ENCODE measurements at places on chromosomes 3 and 15.

GRCh38 chr3:32733631-32734229 lies 48.7 kb downstream of the CNOT10 start:
- DNase-seq = no peak

DNA sequence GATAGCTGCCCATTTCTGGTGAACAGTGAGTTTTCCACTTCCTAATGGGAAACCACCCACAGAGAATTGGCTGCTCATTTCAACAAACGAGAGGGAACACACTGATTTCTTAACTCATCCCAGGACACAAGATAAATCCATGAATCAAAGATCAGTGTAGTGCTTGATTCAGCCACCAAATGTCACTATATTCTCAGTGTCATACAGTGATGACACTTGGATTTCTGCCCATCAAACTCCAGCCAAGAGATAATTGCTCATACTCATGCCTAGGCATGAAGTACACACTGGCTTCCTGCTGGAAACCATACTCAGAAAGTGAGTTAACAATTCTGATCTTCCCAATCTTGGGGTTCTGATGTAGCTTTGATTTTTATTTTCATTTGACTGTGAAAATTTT lies 35.4 kb upstream of the GRM7 start:
- no peak for DNase-seq

DNA sequence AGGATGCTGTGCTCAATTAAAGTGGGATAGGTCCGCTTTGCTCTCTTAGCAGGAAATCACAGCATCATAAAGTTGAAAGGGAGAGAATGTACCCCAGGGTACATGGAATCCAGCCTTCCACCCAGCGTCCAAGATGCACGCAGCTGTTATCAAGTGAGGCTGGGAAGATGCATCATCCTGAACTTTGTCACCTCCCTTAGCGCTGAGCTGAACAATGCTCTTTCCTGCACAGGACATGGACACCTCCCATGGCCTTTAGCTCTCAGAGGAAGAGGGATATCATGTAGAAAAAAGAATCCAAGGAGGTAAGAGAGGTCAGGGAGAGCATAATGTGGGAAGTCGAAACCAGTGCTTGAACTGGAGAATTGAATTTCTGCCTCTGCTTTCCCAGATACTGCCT lies 192.8 kb downstream of the FEZF2 start:
- DNase-seq = no peak

GRCh38 chr3:133394561-133395311 lies 5.1 kb upstream of the BFSP2 start:
- DNase-seq = no peak

DNA sequence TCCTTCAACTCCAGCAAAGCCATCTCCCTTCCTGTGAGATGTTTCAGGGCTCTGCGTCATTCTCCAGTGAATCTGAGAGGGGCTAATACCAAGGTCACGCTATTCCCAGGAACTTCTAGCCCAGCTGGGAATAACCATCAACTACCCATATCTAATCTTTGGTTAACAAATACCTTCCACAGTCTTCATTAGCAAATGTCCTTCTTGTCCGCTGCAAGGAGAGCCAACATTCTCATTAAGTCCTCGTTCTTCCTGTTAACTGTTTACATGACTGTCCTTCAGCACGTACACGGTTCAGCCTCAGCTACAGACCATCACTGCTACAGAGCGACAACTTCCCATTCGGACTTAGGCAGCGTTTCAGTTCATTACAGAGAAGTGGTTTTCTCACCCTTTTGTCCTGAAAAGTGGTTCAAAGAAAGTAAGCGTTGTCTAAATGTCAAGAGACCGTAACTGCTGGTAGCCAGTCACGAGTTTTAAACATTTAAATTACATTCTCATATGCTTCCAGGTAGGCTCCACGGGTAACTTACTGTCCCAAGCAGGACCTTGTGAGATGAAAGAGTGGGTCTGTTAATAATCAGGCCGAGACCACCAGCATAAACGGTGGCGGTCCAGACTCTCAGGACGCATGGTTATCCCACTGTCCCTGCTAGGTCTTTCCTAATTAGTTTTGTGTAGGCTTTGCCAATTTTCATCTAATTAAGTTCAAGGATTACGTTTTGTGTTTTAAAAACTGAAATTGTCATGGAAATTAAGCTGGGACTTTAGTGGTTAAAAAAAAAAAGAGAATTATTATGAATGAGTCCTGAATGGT lies 63.8 kb downstream of the CHSY1 start:
- no peak for DNase-seq

DNA sequence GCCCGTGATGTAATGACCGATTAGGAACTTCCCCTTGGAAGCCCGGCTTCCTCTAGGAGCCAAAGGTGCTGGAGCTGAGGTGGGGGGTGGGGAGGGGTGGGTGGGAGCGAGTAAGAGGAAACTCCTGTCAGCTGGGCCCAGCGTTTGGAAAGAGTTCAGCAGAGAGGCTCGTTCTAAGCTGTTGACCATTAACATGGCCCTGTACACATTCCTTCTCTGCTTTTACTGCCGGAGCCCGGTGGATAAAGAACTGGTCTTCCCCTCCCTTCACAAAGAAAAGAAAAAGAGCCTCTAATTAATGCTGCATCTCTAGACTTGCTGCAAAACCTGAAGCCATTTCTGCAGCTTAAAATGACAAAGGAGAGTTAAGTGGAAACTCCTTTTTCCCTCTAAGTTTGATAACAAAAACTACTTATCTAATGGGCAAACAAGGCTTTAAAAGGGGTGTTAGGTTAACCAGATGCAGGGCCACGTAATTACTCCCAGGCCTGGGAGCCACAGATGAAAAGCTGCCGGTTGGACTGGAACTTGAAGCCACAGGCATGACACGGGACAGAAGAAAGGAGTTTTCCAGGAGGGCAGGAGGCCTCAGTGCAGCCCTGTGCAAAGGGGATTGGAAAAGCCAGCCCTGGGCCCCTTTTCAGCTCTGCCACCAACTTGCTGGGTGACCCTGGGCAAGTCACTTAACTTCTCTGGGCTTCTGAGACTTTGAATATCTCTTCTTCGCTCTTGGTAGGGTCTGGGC lies 71.3 kb downstream of the SMAD6 start:
- DNase-seq = no peak

- no peak for DNase-seq
Observed at GRCh38 chr15:76376029-76376428, 39.5 kb downstream of the ISL2 start.

- DNase-seq = no peak
Observed at GRCh38 chr3:184567946-184568559, 6.5 kb downstream of the EPHB3 start.

DNA sequence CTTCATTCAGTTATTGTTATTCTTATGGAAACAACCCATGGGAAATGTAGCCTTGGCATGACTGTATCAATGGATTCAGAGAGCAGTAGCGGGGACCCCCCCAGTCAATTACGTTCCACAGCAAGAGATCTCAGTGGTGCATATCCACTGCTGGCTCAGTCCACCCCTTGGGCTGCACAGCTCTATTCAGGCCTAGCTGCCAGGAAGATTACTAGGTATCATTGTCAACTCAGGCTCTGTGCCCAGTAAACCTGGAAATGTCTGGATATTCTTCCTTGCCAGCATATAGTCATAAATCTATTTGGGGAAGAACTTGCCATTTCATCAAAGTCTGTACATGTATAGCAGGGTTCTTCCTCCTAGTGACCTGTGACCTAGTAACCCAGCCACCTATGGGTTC lies 128.1 kb upstream of the CCDC54 start:
- no peak for DNase-seq

GRCh38 chr3:135889443-135889842 lies 76.1 kb upstream of the PPP2R3A start:
- DNase-seq = no peak

DNA sequence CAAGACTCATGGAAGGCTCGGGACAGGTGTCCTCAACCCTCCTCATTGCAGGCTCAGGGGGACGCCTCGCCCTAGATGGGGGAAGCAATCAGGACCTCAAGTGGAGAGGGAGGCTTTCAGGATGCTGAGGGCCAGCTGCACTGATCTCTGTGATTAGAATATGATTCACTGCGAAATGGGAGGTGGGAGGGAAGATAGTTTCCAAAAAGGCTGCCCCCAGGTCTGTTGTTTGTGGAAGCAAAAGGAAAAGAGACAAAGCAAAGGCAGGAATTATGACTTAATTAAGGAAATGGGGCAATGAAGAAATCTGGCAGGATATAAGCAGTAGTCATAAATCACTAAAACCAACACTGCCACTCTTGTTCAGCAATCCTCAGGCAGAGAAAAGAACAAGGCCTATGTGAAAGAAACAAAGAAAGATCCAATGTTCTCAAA lies 85.6 kb upstream of the ABHD17C start:
- DNase-seq = no peak

GRCh38 chr3:55746808-55747413 lies 259.8 kb upstream of the WNT5A start:
- no peak for DNase-seq

- DNase-seq = peak; percentile 14
Observed at GRCh38 chr3:130857336-130858026, 36.4 kb upstream of the ATP2C1 start.

DNA sequence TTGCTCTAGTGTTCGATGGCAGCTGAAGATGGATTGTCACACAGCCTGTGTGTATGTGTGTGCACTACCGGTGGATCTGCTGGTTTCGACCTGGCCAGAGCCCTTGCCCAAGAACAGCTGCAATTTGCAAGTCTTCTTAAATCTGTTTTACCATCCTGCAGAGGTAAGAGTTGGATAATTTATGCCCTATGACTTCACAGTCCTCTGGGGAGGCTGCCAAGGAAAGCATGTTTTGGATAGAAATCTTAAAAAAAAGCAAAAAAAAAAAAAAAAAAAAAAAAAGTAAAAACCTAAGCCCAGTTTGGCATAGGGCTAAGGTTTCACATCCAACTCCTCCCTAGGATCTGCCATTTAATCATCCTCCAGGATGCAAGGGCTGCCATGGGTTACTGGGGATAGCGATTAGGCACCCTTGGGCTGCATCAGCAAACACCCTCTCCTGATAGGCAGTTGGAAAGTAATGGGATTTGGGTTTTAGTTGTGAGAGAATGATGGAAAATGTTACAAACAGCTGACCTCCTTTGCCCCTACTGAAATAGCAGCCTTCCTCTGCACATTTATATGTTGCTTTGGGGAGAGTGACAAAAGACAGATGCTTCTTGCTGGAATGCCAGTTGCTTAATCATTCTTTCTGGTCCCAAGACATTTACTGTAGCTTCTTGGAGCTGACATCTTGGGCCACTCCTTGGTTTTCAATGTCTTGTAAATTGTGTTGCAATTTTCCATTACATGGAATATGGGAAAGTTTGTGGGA lies 35.4 kb downstream of the CD200R1L start:
- DNase-seq = no peak

DNA sequence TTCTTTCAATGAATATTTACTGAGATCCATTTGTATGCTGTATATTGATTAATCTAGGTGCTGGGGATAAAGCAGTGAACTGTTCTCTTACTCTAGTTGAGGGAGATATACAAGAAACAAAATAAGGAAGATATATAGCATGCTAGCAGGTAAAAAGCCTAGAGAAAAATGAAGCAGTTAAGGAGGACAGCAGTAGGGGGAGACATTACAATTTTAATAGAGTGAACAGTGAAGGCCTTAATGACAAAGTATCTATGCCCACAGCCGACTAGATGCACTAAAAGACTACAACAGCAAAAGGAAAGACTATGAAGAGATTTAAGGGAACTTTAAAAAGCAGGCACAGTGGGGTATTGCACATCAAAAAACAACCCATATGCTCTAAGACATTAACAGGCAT lies 81.4 kb downstream of the XRN1 start:
- DNase-seq = no peak

DNA sequence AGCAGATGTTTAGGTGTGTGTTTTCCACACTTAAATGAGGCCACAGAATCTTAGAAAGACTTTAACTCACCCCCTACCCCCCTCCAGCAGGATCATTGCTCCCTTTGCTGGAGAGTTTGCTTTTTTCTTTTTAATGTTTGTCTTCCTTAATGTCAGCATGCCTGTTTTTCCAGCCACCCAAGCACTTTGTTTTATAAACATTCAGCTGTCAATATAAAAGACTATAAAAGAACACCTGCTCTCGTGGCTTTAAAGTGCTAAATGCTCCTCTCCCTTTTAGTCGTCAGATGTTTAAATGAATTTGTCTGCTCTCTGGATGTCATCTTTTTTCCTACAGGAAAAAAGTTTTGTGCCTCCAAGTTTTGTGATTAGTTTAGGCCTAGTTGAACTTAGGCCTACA lies 61.7 kb downstream of the SIDT1 start:
- no peak for DNase-seq

- no peak for DNase-seq
Observed at GRCh38 chr15:78090422-78091063, 1.8 kb upstream of the SH2D7 start.

GRCh38 chr15:85019815-85020590 lies 38.3 kb downstream of the PDE8A start:
- DNase-seq = no peak

DNA sequence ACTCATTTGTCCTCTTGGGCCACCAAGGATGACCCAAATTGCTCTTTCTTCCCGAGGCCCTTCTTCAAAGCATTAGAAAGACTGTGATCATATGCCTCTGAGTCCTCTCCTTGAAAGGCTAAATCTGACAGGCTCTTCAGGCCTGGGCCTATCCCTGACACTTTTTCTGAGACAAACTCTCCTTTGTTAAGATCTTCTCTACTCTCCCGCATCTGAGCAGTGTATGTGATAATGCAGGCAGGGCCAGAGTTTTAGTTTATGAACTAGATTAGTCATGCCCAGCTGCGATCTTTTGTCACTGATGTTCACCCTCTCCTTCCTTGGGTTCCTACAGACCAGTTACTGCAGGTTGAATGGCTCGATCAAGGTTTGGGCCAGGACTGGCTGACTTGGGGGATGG lies 39.2 kb downstream of the MASP1 start:
- DNase-seq = no peak

- no peak for DNase-seq
Observed at GRCh38 chr15:76062286-76062685, 2.5 kb downstream of the TMEM266 start.

DNA sequence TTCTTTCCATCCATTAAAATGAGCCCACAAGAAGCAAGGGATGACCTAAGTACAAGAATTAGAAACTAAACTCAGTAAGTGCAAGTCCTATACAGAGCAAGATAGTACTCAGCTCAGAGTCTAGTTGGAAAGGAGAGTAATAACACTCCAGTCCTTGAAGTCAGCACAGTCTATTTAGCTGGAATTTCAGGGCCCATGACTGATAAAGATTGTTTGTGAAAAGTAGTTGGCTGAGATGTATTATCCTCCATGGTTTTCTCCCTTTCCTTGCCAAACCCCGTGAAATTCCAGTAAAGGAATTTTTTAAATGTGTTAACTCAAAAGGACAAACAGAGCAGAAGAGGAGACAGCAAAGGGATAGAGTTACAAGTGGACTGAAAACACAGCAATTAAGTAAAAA lies 127.2 kb upstream of the STT3B start:
- no peak for DNase-seq

GRCh38 chr3:123158899-123159390 lies 42.8 kb upstream of the SEC22A start:
- no peak for DNase-seq

GRCh38 chr3:8975081-8976020 lies 12.1 kb upstream of the RAD18 start:
- DNase-seq = no peak

All from CD4-positive, alpha-beta T cell treated with Interferon gamma for 1 hour (primary cell).